ENCODE measurements at places on chromosomes 1 and 21.

- DNase-seq = peak; percentile 36
These were observed 76.7 kb downstream of the SIPA1L2 start for GRCh38 chr1:232553050-232553754.

DNA sequence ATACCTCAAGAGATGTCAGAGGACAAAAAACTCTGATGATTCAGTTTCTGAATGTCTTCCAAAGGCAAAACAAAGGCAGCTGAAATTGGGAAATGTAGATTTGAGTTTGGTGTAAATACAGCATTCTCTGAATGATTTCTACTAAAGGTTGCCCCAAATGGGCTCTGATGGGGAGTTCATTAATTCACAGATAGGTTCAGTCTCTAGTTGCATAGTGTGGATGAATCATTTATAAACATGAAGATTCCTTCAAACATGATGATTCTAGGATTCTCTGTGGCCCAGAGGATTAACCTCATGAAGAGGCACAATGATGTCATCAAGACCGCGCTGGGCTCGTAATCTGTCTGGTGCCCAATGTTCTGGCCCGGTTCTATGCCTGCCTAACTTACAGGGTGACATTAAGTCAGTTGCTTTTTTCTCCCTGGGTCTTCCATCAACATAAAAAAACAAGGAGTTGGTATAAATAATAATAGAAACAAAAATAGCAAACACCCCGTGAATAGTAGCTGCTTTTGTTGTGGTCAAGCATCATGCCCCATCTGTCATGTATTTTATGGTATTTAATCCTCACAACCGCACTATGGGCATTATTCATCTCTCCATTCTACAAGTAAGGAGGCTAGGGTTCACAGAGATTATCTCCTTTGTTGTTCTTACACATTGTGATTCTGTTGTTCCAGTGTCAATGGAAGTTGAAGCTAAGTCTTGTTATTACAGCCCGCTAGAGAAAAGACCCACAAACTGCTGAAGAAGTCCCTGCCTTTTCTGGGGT lies 509.6 kb upstream of the USP24 start:
- peak; percentile 93 for DNase-seq

DNA sequence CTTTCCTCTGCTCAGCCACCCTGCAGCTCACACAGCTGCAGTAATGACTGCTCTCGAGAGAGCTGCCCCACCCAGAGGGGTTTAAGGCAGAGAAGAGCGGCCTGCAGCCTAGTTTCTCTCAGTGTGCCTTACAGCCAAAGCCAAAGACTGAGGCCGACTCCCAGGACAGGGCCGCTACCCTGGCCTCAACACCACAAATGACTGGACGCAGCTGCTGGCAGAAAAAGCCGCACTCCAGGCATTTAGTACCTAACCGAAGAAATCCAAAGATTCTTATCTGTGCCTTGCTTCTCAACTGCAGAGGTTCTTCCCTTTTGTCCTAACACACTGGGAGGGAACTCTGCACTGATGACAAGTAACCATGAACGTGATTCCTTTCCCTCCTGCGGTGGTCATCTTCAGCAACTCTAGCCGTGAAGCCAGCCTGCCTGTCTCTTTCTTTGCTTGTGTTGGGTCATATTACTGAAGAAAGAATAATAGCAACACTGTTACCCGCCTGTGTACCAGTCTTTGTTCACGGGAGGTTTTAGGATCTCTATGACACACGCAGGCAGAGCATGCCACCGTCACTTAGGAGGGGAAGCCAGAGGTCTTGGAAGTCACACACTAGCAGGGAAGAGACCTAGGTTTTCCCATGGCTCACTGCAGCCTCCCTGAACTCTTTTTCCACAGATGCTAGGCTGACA lies 202.7 kb downstream of the RHOU start:
- peak; percentile 42 for DNase-seq

- no peak for DNase-seq
These were observed 39.5 kb downstream of the TRIM11 start for GRCh38 chr1:228366866-228367741.

DNA sequence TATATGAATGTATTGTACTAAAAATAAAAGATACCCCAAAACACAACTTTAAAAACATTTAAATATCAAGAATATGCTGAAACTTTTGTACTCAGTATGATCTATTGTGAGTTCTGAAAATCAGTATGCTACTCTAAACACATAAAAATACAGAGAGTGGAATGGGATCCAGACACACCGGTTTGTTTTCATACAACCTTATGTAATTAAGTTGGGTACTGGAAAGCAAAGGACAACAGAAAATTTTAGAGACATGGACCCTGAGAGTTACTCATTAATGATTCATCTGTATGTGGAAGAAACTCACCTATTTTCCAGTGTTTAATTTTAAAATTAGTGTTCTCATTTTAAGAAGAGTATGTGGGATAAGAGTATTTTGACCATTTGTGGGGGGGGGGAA lies 927 bp upstream of the CFHR3 start:
- no peak for DNase-seq

GRCh38 chr1:35269201-35269988 lies 886 bp downstream of the ZMYM4 start:
- peak; percentile 25 for DNase-seq

DNA sequence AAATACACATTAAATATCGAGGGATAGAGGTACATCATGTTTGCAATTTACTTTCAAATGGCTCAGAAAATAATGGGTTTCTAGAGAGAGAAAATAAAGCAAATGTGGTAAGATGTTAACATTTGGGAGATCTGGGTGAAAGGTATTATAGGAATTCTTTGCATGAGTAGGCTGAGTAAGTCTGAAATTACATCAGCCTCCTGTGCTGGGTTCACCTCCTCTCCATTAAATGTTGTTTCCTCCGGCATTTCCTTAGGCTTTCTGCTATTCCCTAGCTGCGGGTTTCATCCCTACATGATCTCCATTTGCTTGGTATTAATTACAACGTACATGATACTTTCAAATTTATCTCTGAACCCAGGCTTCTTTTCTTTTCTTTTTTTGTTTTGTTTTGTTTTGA lies 31.6 kb downstream of the ZMYND12 start:
- DNase-seq = peak; percentile 39

DNA sequence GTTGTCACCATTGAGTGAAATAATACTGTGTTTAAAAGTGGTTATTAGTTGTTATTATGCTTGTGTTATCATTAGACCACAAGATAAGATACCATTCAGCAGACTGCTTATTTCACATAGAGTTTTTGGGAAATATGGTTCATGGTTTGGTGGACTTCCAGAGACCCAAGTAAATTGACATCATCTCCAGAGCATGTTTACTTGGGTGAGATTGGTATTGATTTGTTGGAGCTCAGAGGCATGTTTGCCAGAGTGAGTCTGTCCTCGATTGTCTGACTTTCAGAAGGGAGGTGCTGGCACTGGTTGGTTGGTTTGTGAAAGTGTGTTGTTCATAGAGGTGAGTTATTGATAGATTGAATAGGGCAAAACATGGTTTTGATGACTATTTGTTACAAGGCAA lies 291.4 kb downstream of the TGFB2 start:
- DNase-seq = peak; percentile 82

- peak; percentile 59 for DNase-seq
These were observed 86.9 kb downstream of the KCNJ15 start for GRCh38 chr21:38343691-38344090.

Measured in fibroblast of lung (primary cell).